ENCODE measurements at places on chromosomes 11 and 22. TPM values are rescaled to one million over a fixed set of nuclear protein-coding genes. Genes with fewer than 3 reads are reported as not detected.

CEND1 gene
- 0.63 TPM for polyA plus RNA-seq

CBY1 gene
- 61.8 TPM for polyA plus RNA-seq

OR10AG1 gene
- not detected for polyA plus RNA-seq

MTA2 gene
- 99.5 TPM for polyA plus RNA-seq

THY1 gene
- 90.0 TPM for polyA plus RNA-seq

GAL gene
- 1.1 TPM for polyA plus RNA-seq

PARVA gene
- polyA plus RNA-seq = 126 TPM

IL17REL gene
- polyA plus RNA-seq = not detected

ISX gene
- polyA plus RNA-seq = 0.23 TPM

NPAS4 gene
- 0.29 TPM for polyA plus RNA-seq

WNT7B gene
- 11.6 TPM for polyA plus RNA-seq

PTPRJ gene
- polyA plus RNA-seq = 26.4 TPM

ART1 gene
- polyA plus RNA-seq = 0.19 TPM

AIFM3 gene
- polyA plus RNA-seq = 1.1 TPM

BATF2 gene
- 3.3 TPM for polyA plus RNA-seq

RBMXL2 gene
- polyA plus RNA-seq = 0.06 TPM

NLRP14 gene
- 0.75 TPM for polyA plus RNA-seq

APOA5 gene
- polyA plus RNA-seq = not detected

PGR gene
- polyA plus RNA-seq = 0.05 TPM

PGA3 gene
- polyA plus RNA-seq = 0.22 TPM

ANAPC15 gene
- 55.2 TPM for polyA plus RNA-seq

GNAZ gene
- polyA plus RNA-seq = 5.6 TPM

MS4A18 gene
- not detected for polyA plus RNA-seq

ZNRF3 gene
- 32.3 TPM for polyA plus RNA-seq

UBASH3B gene
- 7.6 TPM for polyA plus RNA-seq

MS4A12 gene
- not detected for polyA plus RNA-seq

GAB4 gene
- polyA plus RNA-seq = not detected

WNT11 gene
- 15.9 TPM for polyA plus RNA-seq

CNGA4 gene
- polyA plus RNA-seq = 0.31 TPM

RELA gene
- polyA plus RNA-seq = 51.0 TPM

ZNF214 gene
- polyA plus RNA-seq = 12.5 TPM

SLCO2B1 gene
- 10.2 TPM for polyA plus RNA-seq

TREH gene
- 0.96 TPM for polyA plus RNA-seq

FADS2 gene
- polyA plus RNA-seq = 96.3 TPM

SPDYC gene
- polyA plus RNA-seq = not detected

SUSD2 gene
- polyA plus RNA-seq = 10.7 TPM

MMP8 gene
- 0.05 TPM for polyA plus RNA-seq

FOSL1 gene
- 0.24 TPM for polyA plus RNA-seq

BTG4 gene
- not detected for polyA plus RNA-seq

CNIH2 gene
- 4.7 TPM for polyA plus RNA-seq

LRP4 gene
- polyA plus RNA-seq = 28.5 TPM

SLC37A2 gene
- polyA plus RNA-seq = 1.6 TPM

E2F8 gene
- polyA plus RNA-seq = 9.0 TPM

USP28 gene
- polyA plus RNA-seq = 49.1 TPM

PIWIL4 gene
- 3.4 TPM for polyA plus RNA-seq

Data from right renal pelvis (tissue), 4 donors.